RKO (cell line): ENCODE measurements at places on chromosomes 11 and 22.

DNA sequence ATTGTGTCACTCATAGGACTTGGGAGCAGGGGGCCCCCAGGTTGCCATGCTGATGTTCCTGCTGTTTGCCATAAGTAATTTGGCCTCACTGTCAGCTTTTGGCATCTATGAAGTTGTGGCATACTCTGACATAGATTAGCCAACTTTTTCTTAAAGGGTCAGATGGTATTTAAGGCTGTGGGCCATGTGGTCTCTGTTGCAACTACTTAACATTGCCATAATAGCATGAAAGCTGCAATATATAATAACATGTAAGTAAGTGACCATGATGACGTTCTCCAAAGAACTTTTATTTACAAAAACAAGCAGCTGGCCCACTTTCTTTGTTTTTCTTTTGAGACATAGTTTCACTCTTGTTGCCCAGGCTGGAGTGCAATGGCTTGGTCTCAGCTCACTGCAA lies 2.2 kb upstream of the TMEM216 start:
- DNase-seq = no peak

DNA sequence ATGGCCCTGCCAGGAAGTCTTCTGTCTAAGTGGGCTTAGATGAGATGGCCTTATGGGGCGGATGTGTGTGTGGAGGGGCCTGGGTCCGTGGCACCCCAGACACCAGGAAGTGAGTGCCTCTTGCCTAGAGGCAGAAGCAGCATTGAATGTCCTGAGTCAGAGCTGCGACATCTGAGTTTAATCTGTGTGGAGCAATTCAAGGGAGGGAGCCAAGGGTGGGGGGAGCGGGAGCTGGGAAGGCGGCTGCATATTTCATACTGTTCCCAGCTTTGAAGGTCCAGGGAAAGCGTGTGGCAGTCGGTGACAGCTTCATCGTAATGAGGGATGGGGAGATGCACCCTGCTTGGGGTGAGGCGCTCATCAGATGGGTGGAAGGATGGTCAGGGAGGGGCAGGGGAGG lies 73.5 kb upstream of the THY1 start:
- no peak for DNase-seq

DNA sequence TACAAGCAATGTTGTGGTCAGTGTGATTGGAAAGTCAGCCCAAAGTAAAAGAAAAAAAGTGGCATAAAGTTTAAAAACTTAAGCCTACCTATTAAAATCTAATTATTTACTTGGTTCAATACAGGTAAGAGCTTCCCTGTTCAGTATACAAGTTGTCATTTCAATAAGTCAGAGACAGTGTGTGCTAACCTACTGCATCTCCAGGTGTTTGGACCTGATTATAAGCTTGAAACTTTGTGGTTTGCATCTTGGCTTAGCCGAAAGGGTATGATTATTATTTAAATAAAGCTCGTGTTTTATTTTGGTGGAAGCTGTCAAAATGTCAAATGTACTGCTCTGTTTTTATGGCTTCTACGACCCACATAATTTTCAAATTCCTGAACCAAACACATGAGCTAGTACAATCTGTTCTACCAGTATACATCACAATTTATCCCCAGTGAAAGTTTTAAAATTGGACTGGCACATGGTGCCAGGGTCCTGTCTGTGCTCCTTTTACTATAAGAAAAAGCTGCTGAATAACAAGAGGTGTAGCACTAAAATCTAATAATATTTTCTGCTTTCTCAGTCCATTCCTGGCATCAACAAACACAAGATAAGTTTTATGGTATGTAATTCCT lies 103.9 kb upstream of the ANO3 start:
- DNase-seq = no peak

GRCh38 chr11:58999291-58999680 lies 60.0 kb downstream of the GLYATL1 start:
- DNase-seq = no peak
